Liver (tissue), 10 donors: ENCODE measurements at places on chromosomes 5 and 9. TPM values are rescaled to one million over a fixed set of nuclear protein-coding genes. Genes with fewer than 3 reads are reported as not detected.

GRCh38 chr9:121226175-121226574 is 24.5 kb upstream of the RAB14 start:
- H3K4me3 ChIP-seq: no peak overlapping the region
- H3K4me1 ChIP-seq: no peaks in the 10 kb centered on the region
- no peak overlapping the region for H3K27ac ChIP-seq
- H3K36me3 ChIP-seq: no peaks in the 10 kb centered on the region
- H3K27me3 ChIP-seq: no peaks in the 10 kb centered on the region

- no peak for DNase-seq
- H3K4me3 ChIP-seq: no peak overlapping the region
- no peak overlapping the region for H3K27ac ChIP-seq
- H3K36me3 ChIP-seq: no peaks in the 10 kb centered on the region
- no peaks in the 10 kb centered on the region for H3K27me3 ChIP-seq
- H3K4me1 ChIP-seq: no peaks in the 10 kb centered on the region
Observed at GRCh38 chr5:163410505-163410904, 26.9 kb upstream of the CCNG1 start.

DNA sequence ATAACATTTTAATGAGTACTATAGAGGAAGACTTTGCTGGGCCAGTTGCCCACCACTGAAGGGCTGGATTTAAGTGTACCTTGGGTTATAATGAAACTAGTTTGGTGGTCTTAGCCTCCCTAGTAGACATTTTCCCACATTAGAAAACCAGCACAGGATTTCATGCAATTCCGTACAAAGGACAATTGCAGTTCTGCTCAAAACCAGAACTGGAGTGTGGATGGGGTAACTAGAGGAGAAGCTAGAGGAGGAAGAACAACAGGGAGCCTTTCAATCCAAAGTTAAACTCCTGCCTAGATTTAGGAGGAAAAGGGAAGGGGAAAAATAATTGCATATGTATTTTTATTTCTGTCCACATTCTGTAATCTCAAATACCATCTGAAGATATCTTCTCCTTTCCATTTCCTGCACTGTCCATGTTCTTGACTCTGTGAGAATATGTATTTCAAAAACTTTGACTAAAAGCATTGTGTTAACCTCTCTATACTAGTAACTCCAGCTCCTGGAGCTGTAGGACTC is 97.5 kb upstream of the SSBP2 start:
- H3K27me3 ChIP-seq: no peaks in the 10 kb centered on the region
- H3K36me3 ChIP-seq: no peaks in the 10 kb centered on the region
- no peak for DNase-seq
- no peak overlapping the region for H3K27ac ChIP-seq

DNA sequence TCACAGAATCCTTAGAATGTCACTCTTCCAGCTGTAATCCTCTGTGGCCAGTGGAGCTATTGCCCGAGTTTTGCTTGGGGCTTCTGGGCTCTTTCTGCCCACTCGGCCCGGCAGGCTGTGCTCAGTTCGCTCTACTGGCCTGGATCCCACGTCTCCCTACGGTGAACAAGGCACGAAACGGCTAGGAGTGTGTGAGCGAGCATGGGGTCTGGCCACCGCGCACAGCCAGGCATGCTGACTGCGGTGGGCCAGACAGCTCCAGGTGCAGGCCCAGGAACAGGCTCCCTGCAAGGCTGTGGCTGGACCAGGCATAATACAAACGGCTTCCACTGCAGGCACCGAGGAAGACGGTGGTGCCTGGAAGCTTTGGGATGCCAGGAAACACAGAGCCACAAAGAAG is 2035.5 kb upstream of the ACO1 start:
- H3K27me3 ChIP-seq: no peaks in the 10 kb centered on the region
- no peaks in the 10 kb centered on the region for H3K4me1 ChIP-seq
- no peaks in the 10 kb centered on the region for H3K36me3 ChIP-seq
- no peak for DNase-seq
- H3K27ac ChIP-seq: no peak overlapping the region

DNA sequence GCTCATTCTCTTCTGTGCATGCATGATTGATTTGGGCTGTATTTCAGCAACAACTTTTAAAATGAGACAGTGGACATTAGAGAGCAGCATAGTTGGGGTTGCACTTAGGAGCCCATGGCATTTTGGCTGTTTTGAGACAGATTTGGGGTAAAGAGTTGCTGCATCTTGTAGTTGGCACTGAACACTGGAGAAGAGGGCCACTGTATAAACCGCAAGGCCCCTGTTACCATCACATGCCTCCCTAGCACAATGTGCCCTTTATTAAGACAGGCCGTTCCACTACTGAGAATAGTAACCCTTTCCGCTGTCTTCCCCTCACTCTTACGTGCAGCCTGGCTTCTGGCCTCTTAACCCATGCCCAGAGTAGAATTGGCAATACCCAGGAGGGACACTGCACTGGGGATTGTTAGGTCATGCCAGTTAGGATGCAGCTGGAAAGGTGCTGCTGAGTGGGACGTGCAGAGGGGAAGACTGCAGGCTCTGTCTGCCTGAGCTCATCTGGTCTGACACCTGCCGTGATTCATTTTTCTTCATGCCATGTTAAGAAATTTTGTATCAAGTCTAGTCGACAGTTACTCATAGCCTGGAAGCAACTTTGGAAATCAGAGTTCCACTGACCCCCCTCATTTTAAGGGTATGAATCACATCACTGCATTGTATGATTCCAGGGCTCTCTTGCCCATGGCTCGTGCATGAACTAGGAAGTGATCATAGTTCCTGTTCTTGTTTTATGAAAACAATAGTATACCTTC is 146.9 kb upstream of the DMRT1 start:
- peak overlapping the region; percentile 84 for H3K27ac ChIP-seq
- H3K36me3 ChIP-seq: peaks cover 2% of the 10 kb centered on the region
- no peak for DNase-seq
- peak overlapping the region; percentile 9 for H3K4me3 ChIP-seq
- H3K4me1 ChIP-seq: peaks cover 56% of the 10 kb centered on the region
- H3K27me3 ChIP-seq: no peaks in the 10 kb centered on the region

GRCh38 chr9:121735065-121735792 is 83.8 kb downstream of the DAB2IP start:
- H3K4me1 ChIP-seq: peaks cover 24% of the 10 kb centered on the region
- peak overlapping the region; percentile 68 for H3K27ac ChIP-seq
- no peak overlapping the region for H3K4me3 ChIP-seq
- no peaks in the 10 kb centered on the region for H3K27me3 ChIP-seq
- DNase-seq: no peak
- no peaks in the 10 kb centered on the region for H3K36me3 ChIP-seq

DNA sequence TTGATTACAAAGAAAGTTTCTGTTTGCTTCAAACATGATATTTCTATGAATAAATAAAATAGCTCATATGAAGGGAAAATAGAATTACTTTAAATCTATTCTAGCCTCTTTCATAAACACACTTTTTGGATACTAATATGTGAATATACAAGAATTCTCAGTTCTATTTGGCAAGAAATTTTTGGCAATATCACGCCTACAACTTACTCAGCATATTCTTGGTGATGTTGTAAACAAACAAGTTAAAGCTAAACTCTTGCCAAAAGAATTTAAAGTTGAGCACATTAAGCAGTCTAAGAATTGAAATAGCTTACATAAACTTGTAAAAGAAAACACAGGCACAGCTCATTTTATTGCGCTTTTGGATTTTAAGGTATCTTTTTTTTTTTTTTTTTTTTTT is 209.8 kb downstream of the CDH12 start:
- H3K4me1 ChIP-seq: no peaks in the 10 kb centered on the region
- H3K4me3 ChIP-seq: no peak overlapping the region
- H3K36me3 ChIP-seq: no peaks in the 10 kb centered on the region
- H3K27me3 ChIP-seq: no peaks in the 10 kb centered on the region
- H3K27ac ChIP-seq: no peak overlapping the region
- no peak for DNase-seq

DNA sequence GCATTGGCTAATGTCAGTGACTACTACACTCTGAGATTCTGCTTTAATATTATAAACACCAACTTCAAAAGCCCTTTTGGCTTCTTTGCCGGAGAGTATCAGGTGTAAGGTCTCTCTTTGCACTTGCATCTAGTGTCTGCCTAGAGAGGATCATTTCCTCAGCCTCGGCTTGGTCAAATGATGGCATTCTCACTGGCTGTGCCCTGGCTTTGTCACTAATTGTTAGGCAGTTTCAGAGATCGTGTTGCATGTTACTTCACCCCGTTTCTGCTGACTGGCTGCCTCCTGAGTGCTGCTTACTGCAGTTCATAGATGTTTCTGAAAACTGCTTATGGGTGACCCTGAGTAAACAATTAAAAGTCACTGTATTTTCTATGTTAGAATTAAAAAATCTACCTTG is 48.8 kb downstream of the SLC1A3 start:
- H3K4me3 ChIP-seq: no peak overlapping the region
- no peaks in the 10 kb centered on the region for H3K36me3 ChIP-seq
- H3K4me1 ChIP-seq: peaks cover 3% of the 10 kb centered on the region
- no peak overlapping the region for H3K27ac ChIP-seq
- H3K27me3 ChIP-seq: no peaks in the 10 kb centered on the region
- no peak for DNase-seq

GRCh38 chr9:123713282-123713681 is 216.6 kb downstream of the DENND1A start:
- H3K27me3 ChIP-seq: no peaks in the 10 kb centered on the region
- no peaks in the 10 kb centered on the region for H3K4me1 ChIP-seq
- H3K4me3 ChIP-seq: no peak overlapping the region

- H3K4me1 ChIP-seq: no peaks in the 10 kb centered on the region
- H3K4me3 ChIP-seq: no peak overlapping the region
- H3K27me3 ChIP-seq: no peaks in the 10 kb centered on the region
- no peak overlapping the region for H3K27ac ChIP-seq
Observed at GRCh38 chr5:138743484-138743883, 9.7 kb upstream of the CTNNA1 start.

- no peak for DNase-seq
- no peak overlapping the region for H3K27ac ChIP-seq
- no peaks in the 10 kb centered on the region for H3K36me3 ChIP-seq
- H3K4me3 ChIP-seq: no peak overlapping the region
Observed at GRCh38 chr9:14715102-14715501, 7.4 kb downstream of the CER1 start.

GRCh38 chr5:107395632-107396350 is 274.9 kb downstream of the EFNA5 start:
- DNase-seq: no peak
- H3K27ac ChIP-seq: no peak overlapping the region
- no peak overlapping the region for H3K4me3 ChIP-seq

DNA sequence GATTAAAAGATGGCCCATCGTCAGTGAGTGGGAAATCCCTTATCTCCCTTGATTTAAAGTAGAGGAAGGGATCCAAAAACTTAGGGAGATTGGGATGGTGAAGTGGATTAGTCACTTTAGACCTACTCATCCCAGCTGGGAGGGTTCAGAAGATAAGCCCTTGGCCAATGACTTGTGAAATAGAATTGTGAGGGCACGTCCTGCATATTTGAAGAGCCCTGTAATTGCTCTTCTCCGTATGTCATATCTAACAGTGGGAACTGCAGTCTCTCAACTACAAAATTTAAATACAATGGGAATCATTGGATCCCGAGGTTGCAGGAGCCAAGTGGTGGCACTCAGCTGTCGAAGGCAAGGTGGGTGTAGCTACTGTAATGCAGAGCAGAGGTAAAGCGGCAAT is 65.4 kb upstream of the C9orf72 start:
- H3K4me3 ChIP-seq: no peak overlapping the region
- no peaks in the 10 kb centered on the region for H3K36me3 ChIP-seq
- no peak overlapping the region for H3K27ac ChIP-seq
- DNase-seq: no peak
- H3K27me3 ChIP-seq: no peaks in the 10 kb centered on the region

- H3K27ac ChIP-seq: no peak overlapping the region
- no peak overlapping the region for H3K4me3 ChIP-seq
- H3K4me1 ChIP-seq: no peaks in the 10 kb centered on the region
- no peaks in the 10 kb centered on the region for H3K36me3 ChIP-seq
Observed at GRCh38 chr5:178564811-178565550, 25.2 kb downstream of the COL23A1 start.

DNA sequence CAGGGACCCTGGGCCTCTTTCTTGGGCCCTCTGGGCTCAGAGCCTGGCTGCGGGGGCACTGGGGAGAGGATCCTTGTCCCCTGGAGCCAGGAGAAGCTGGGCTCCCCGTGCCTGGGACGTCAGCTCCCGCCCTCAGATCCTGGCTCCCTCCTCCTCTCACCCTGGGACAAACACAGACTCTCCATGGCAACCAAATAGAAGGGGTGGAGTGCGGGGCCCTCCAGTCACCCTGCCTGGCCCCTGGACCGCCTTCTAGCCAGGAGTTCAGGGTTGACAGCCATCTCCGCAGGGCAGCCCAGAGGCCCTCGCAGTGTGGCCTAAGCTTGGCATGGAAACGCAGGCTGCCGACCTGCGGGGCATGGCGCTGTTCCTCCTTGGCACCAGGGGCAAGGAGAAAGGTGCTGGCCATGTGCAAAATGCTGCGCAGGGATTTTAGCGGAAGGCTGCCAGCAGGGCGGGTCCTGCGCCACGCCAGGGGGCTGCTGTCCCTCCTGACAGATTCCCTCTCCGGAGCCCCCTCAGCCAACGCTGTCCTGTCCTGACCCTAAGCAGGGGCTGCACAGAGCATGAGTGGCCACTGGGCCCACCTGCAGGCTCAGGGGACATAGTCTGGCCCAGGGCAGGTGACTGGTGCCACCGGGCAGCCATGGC is 1.0 kb downstream of the ZDHHC11 start:
- DNase-seq: no peak
- no peaks in the 10 kb centered on the region for H3K27me3 ChIP-seq
- no peak overlapping the region for H3K4me3 ChIP-seq
- H3K4me1 ChIP-seq: no peaks in the 10 kb centered on the region

DNA sequence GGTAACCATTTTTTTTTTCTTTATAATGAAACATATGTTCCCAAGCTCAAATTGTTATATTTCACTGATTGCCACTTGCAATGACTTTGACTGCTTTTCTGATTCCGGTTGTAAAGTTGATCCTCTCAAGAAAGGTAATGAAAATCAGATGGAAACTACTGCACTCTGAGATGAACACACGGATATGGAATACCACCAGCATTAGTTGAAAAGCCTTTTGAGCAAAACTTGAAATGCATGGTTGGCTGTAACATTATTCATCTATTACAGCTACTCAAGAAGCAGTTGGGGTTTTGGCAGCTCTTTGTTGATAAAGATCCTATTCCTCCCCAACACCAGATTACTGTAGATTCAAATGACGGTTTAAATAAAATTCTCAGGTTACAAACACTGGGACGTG is 591.6 kb upstream of the DMAC1 start:
- no peak overlapping the region for H3K4me3 ChIP-seq
- no peaks in the 10 kb centered on the region for H3K36me3 ChIP-seq
- no peak for DNase-seq
- no peaks in the 10 kb centered on the region for H3K27me3 ChIP-seq
- H3K4me1 ChIP-seq: peaks cover 4% of the 10 kb centered on the region
- H3K27ac ChIP-seq: no peak overlapping the region

SLC6A7 gene
- total RNA-seq: not detected

FAM163B gene
- total RNA-seq: 3.7 TPM

GFI1B gene
- 53.6 TPM for total RNA-seq

DOCK8 gene
- total RNA-seq: 10.6 TPM

CRHBP gene
- 159 TPM for total RNA-seq

PCDHA3 gene
- total RNA-seq: 0.05 TPM

WDR5 gene
- total RNA-seq: 11.4 TPM
